A172 (cell line): ENCODE measurements at places on chromosomes 3 and 15.

- DNase-seq, result no peak
Observed at GRCh38 chr3:25142609-25143355, 285.3 kb upstream of the RARB start.

DNA sequence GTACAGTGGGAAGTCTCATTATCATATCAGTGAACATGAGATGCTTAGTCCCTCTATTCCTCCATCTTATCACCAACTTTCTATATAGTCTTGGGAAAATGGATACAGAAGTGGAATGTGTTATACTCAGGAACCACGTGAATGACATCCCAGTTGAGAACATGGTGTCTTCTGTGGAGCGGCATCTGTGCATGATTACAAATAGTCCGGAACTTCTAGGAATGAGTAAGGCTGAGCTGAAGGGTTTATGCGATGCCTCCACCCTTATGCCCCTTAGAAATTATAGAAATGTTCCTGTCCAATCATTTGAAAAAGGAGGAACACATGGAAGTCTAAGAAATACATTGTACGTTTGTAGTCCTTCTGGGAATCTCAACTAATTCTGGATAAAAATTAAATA is 64.8 kb upstream of the TMEM108 start:
- DNase-seq, result no peak

DNA sequence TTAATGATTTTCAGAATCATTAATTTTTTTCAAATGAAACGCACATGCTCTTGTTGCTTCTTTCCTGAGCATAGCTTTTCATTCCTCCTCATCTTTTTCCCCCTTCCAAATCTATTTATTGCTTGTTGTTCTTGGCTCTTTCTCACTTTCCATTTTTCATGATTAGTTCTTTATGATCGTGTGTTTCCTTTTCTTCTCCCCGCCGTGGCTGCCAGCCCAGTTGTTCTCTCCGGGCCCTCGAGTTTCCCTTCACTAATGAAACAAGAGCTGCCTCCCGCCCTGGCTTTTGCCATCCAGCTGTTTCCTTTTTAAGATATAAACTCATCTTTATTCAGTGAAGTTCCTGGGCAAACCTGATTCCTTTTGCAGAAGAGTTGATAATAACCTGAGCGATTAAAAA is 170.2 kb upstream of the NR2F2 start:
- no peak for DNase-seq

DNA sequence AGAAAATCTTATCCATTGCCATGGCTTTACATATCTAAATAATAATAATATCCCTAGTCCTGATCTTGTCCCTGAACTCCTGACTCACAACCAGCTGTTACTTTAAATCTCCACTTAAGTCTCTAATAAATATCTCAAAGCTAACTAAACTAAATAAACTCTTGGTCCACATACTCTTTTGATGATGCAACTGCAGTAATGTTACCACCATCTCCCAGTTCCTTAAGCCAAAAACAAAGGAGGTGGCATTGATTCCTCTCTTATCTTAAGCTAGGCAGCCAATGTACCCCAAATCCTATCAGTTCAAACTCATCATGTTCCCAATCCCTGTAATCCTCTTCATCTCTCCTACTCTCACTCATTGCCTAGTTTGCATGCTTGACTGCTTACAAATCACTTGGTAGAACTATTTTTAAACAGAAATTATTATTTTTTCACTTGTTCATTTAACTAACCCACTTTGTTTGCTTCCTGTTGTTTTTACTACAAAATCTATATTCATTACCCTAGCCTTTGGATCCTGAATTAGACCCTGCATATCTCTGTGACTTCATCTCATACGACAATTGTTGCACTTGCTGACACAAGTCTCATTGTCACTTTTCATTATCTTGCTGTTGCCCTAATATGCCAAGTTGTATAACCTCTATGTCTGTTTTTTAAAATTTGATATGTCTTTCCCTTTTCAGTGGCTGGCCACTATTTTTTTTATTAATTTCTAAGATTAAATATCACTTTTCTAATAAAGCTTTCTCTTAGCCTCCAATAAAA is 462.2 kb downstream of the ZPLD1 start:
- no peak for DNase-seq

- DNase-seq, result no peak
Observed at GRCh38 chr15:74434263-74435136, 742 bp upstream of the SEMA7A start.

DNA sequence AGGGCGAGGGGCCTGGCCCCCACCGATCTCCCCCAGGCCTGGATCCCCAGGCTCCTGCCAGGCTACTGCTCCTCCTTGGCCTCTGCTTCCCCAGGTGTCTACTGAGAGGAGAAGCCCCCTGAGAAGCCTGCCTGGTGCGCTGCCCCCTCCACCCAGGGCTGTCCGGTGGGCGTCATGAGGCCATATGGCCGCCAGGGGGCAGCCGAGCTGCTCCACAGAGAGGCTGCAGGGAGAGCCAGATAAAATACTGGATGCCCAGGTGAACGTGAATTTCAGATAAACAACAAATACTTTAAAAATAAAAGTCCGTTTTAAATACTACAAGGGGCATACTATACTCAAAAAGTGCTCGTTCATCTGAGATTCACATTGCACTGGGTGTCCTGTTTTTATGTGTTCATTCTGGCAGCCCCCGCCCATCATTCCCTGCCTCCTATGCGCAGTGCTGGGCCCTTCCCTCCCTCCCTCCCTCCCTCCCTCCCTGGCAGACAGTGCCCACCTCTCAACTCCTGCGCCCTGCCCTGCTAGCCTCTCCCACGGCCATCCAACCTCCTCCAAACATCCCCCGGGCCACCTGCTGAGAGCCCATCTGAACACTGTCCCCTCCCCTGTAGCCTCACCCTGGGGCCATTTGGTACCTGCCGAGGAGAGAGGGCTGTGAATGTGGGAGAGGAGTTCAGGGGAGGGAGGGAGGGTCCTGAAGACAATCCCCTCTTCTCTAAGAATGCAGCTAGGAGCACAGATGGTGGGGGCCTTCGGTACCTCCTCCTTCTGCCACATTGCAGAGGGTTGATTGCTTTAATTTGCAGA is 29.6 kb downstream of the PSTPIP1 start:
- DNase-seq, result peak; percentile 26

- peak; percentile 79 for DNase-seq
Observed at GRCh38 chr3:134483195-134483900, 2.4 kb downstream of the ANAPC13 start.

DNA sequence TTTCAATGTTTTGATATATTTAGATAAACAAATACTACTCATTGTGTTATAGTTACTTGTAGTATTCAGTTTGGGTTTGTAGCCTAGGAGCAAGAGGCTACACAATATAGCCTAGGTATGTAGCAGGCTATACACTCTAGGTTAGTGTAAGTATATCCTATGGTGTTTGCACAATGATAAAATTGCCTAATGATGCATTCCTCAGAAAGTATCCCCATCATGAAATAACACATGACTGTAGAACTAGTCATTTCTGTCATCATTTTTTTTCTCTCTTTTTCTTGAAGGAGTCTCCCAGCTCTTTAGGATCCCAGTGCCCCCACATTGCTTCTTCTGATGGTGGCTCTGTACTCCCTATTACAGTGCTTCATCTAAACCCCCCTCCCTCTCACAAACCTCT is 157.7 kb upstream of the CADPS start:
- DNase-seq, result no peak

DNA sequence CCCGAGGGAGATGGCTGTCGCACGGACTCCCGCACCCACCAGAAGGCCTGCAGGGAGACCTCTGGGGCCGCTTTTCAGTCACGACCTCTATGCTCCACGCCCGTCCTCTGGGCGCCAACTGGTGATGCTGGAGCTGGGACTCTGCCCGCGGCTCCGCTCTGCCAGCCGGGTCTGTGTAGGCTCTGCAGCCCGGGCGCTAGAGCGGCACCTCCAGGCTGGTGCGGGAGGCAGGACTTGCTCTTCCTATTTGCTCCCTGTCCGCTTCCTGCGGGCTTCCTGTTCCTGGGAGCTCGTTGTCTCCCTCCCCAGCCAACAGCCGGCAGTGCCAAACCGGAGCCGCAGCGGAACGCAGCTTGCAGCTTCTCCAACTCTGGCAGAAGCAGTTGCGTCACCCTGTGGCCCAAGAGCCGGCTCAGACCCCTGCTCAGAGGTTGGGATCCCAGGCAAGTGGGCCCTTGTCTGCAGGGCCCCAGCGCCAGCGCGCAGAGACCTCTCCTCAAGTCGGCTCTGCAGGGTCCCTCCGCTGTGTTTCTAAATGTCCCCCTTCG is 285.9 kb downstream of the XXYLT1 start:
- no peak for DNase-seq
